ENCODE measurements at places on chromosomes 2 and 18.

GRCh38 chr2:226865273-226865672 is 29.4 kb downstream of the RHBDD1 start:
- no peak for DNase-seq

- no peak for DNase-seq
Measured at GRCh38 chr2:221477714-221478484, 94.2 kb downstream of the EPHA4 start.

- no peak for DNase-seq
Measured at GRCh38 chr2:10915236-10915635, 3.5 kb downstream of the KCNF1 start.

GRCh38 chr2:148567716-148568115 is 76.8 kb upstream of the EPC2 start:
- DNase-seq: no peak

DNA sequence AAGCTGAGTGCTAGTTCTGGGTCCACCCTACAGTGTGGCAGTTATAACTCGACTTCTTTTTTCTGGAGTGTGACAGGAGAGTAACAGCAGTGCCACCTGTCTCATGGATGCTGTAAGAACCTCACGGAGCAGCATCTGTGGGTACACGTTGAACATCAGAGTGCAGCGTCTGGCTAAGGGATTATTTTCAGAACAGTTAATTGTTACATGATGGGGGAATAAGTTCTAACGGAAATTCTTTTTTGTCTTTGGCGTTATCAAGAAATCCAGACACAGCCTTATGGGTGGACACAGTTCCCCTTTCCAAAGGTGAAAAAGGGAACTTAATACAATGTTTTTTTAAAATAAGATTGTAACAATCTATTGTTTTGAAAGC is 28.3 kb upstream of the TOGARAM2 start:
- no peak for DNase-seq

DNA sequence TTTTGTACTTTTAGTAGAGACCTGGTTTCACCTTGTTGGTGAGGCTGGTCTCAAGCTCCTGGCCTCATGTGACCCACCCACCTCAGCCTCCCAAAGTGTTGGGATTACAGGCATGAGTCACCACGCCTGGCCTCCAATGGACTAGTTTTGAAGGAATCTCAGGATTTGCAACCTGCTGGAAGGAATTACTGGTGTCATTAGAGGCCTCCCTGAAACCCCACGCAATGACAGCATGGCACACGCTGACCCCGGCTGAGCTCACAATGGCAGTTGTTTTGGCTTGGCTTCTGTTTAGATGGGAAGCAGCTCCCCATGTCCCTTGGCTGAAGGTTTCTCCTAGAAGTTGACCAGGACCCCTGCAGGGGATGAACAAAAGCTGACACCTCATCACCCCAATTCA is 23.1 kb upstream of the COPS8 start:
- DNase-seq: no peak

DNA sequence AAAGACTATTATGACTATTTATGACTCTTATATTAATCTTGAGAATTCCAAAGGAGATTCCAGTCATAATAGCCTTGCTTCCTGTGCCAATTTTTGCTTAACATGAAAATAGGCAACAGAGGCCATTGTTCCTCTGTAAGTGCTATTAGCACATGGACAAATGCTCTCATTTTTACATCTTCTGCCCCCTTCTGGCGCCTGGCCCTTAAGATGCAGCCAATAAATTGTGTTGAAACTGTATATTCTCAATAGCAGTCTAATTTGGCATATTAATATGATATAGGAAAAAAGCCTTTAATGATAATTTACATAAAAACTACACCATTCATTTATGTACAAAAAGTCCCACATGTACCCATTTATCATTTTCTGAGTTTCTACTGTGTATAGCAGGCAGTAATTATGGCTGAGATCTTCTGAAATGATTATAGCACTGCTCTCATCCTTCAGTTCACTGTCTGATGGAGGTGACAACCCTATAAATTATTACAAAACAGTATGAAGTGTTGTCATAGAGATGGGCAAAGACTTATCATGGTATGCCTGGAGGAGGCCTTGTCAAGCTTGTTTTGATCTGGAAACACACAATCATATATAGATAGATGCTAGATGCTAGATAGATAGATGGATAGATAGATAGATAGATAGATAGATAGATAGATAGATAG is 613.3 kb downstream of the TSN start:
- no peak for DNase-seq

DNA sequence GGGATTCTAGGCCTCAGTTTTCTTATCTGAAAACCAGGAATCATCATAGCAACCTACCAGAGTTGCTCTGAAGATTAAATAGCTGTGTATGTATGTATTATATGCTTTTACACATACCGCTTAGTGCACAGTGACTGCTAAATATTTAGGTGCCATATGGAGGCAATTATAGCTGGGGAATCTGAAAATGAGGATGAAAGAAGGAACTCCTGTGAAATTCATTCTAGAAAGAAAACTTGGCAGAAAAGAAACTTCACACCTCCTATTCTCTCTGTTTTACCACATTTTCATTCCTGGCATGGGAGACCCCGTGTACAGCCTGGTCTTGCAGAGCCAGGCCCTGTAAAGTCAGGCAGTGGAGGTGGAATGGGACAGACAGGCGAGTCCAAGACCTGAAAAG is 862.4 kb downstream of the CNTNAP5 start:
- no peak for DNase-seq

DNA sequence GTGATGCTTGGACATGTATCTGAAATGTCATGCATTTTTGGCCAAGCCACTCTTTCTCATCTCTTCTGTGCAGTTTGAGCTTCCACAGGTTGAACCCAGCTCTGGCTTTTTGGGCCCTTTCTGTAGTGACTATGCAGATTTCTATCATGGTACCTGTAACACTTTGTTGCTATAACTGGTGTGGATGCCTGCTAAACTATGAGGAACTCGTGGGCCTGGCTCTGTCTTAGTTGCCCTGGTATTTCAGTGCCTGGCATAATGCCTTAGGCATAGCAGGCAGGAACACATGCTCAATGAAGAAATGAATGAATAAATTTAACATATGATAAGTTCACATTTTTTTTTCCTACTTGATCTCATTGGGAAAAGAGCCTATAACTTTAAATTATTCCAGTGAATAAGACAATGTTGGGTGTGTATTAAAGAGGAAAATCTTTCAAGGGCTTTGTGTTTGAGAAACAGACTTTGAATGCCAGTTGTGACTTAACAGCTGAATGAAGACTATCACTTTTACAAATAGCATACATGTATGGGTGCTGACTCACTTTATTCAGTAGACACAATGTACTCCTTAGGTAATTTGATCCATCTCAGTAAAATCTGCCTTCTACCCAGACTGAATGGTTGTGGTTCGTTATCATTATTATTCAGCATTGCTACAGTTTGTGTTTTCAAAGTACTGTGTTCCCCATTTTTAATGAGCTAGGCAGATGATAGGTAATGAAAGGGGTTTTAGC is 86.4 kb upstream of the MAP4K3 start:
- DNase-seq: no peak

GRCh38 chr2:82796132-82796531 is 1662.9 kb downstream of the SUCLG1 start:
- no peak for DNase-seq

DNA sequence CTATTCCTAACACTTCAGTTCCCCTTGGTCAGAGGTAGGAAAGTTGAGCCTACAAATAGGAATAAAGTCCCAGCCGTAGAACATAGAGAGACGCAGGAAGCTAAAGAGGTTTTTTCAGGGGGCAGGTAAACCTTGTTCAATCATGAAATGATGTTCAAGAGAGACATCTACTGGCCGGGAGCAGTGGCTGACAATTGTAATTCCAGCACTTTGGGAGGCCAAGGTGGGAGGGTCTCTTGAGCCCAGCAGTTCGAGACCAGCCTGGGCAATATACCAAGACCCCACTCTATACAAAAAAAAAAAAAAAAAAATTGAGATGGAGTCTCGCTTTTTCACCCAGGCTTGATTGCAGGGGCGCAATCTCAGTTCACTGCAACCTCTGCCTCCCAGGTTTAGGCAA is 66.7 kb upstream of the DNAJC10 start:
- DNase-seq: no peak

DNA sequence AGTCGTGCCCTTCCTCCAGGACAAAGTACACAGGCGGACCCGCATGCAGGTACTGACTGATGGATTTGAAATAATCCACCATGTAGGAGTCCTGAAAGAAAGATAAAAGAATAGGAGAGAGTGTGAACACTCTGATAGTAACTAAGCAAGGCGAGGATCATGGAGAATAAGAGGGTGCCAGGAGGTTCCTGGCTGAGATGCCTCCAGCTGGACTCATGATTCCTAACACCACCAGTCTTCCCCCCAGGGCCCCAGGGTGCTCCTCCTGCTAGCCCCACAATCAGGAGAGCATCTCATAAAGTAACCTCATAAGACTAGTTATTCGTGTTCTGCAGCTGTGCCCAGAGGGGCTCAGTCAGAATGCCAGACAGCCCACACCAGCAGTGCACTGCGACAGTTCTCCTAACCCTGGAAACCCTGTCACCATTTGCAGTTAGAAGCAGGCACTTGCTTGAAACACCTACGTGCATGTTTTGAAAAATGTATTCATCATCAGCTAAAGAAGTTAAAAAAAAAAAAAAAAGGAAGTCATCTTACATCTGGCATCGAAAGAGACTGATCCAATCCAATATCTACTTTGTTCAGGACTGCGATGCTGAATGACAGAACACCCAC is 36.7 kb downstream of the RMC1 start:
- DNase-seq: no peak

- no peak for DNase-seq
Measured at GRCh38 chr18:58128381-58129374, 84.7 kb downstream of the NEDD4L start.

DNA sequence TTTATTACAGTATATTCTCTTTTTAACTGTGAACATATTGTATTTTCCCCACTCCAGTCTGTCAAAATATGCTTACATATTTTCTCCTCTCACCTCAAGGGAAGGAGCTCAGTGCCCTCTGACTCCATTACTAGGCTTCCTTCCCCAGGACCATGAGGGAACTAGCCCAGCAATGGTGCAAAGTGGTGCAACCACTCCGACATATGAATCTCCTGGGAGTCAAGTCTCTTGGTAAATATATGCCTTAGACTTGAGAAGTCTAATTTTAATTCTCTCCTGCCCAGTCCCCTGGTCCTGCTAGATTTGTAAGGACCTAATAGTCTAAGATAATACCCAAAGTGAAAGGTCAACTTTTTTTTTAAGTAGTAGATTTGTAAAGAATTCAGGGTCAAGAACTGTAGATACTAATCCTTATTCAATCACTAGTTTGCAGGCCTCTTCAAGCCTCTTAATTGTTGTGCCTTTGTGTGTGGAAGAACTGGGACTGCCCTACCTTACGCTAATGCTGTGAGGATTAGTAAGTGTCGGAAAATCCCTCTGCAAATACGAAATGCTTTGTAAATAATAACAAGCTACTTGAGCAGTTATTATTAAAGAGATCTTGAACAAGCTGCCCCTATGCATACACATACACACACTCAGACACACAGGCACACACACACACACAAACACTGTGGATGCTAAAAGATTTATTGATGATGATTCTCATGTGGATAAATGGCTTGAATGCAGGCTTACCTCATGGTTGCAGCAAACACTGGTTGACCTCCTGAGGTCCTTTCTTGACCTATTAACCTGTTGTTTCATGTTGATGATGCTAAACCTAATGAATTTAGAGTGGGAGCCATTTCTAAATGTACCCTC is 251.2 kb upstream of the PARD3B start:
- no peak for DNase-seq

GRCh38 chr18:1652018-1652417 is 747.3 kb downstream of the ADCYAP1 start:
- DNase-seq: no peak

GRCh38 chr18:43596105-43596712 is 318.9 kb upstream of the SYT4 start:
- no peak for DNase-seq

DNA sequence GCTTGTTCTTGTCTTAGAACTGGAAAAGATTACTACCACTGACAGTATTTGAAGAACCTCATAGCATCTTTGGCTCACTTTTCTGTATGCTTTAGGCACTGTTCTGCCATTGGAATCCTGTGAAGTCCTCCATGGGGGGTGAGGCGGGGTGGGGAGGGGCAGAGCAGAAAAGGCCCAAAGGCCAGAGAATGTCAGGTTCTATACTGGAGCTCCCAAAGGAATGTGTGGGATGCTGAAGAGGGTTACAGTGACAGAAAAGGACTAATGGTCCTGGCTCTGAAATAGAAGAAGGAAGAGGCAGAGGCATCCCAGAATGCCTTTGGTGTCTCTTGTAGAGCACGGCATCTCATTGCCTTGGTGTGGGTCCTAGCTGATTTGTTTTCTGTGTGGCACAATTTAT is 141.9 kb downstream of the HAUS1 start:
- DNase-seq: no peak

GRCh38 chr2:28631514-28632206 is 120.0 kb upstream of the PPP1CB start:
- no peak for DNase-seq

- no peak for DNase-seq
Measured at GRCh38 chr18:23572012-23572411, 14.3 kb downstream of the NPC1 start.

GRCh38 chr2:134435936-134436335 is 182.1 kb downstream of the MGAT5 start:
- DNase-seq: no peak

DNA sequence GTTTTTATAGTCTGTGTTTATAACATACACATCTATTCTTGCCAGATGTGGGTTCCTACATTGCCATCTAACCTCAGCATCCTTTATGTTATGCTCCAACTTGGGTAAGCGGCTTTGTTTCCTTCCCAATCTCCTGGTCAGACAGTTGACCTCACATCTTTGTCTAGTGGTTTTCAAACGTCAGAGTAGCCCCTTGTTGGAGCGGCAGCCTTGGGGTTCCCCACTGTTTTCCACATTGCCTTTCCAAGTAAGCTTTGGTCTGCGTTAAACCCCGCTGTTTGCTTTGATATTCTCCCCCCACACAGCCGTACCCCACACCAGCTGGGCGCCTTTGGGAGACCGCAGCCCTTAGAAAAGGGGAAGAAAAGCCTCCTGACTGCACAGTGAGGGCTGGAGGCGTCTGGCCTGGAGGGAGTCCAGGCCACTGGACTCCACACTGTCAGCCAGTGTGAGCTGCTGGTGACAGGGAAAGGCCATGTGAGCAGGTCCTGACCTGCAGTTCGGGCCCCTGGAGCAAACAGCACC is 83.3 kb downstream of the MALT1 start:
- DNase-seq: no peak

GRCh38 chr2:34266908-34267697 is 668.0 kb upstream of the FAM98A start:
- DNase-seq: no peak

Measured in stimulated activated naive CD8-positive, alpha-beta T cell treated with anti-CD3 and anti-CD28 coated beads, Interleukin-15, amount 100 ng/mL, for 72 hours (primary cell).